Right cardiac atrium (tissue), 5 donors: ENCODE measurements at places on chromosomes 4 and X. TPM values are rescaled to one million over a fixed set of nuclear protein-coding genes. Genes with fewer than 3 reads are reported as not detected.

Gene DIPK2B
- polyA plus RNA-seq, result 10.9 TPM

Gene KLF8
- polyA plus RNA-seq, result 5.2 TPM

Gene SH3TC1
- 5.4 TPM for polyA plus RNA-seq

Gene MEPE
- not detected for polyA plus RNA-seq

Gene LIMCH1
- polyA plus RNA-seq, result 43.3 TPM

Gene ERAS
- not detected for polyA plus RNA-seq

Gene HSFX2
- polyA plus RNA-seq, result 0.77 TPM

Gene PAGE5
- polyA plus RNA-seq, result not detected

Gene NPNT
- polyA plus RNA-seq, result 4.8 TPM

Gene SATL1
- 0.14 TPM for polyA plus RNA-seq

Gene SLC10A6
- 0.52 TPM for polyA plus RNA-seq

Gene ALB
- 0.81 TPM for polyA plus RNA-seq

Gene HTN1
- polyA plus RNA-seq, result not detected

Gene FABP2
- 0.63 TPM for polyA plus RNA-seq

Gene GABRG1
- polyA plus RNA-seq, result not detected

Gene TBCK
- polyA plus RNA-seq, result 6.9 TPM

Gene JADE3
- polyA plus RNA-seq, result 2.5 TPM

Gene SLC4A4
- 7.0 TPM for polyA plus RNA-seq

Gene NEUROG2
- not detected for polyA plus RNA-seq

Gene MND1
- 0.20 TPM for polyA plus RNA-seq

Gene POF1B
- polyA plus RNA-seq, result 6.9 TPM

Gene PUDP
- 11.6 TPM for polyA plus RNA-seq

Gene HPGD
- 0.18 TPM for polyA plus RNA-seq

Gene PGAM4
- not detected for polyA plus RNA-seq

Gene AREG
- 11.3 TPM for polyA plus RNA-seq

Gene CXCL9
- 0.16 TPM for polyA plus RNA-seq

Gene ARR3
- not detected for polyA plus RNA-seq

Gene ACOX3
- polyA plus RNA-seq, result 25.7 TPM

Gene DDX3X
- 62.4 TPM for polyA plus RNA-seq

Gene NALF2
- polyA plus RNA-seq, result 120 TPM

Gene FRMD7
- polyA plus RNA-seq, result 0.05 TPM

Gene GPR50
- not detected for polyA plus RNA-seq

Gene IL13RA2
- polyA plus RNA-seq, result 0.48 TPM

Gene RPS6KA6
- polyA plus RNA-seq, result 1.4 TPM

Gene CDX4
- not detected for polyA plus RNA-seq

Gene SPANXD
- not detected for polyA plus RNA-seq
